ENCODE measurements at places on chromosomes 11 and 22. TPM values are rescaled to one million over a fixed set of nuclear protein-coding genes. Genes with fewer than 3 reads are reported as not detected.

CHEK2 gene
- 21.3 TPM for total RNA-seq

CABP7 gene
- not detected for total RNA-seq

NXPE1 gene
- total RNA-seq = not detected

A4GALT gene
- total RNA-seq = 36.6 TPM

SPON1 gene
- total RNA-seq = not detected

SYVN1 gene
- 32.1 TPM for total RNA-seq

SNX32 gene
- total RNA-seq = not detected

ELMOD1 gene
- total RNA-seq = not detected

NLRP14 gene
- not detected for total RNA-seq

PLAAT4 gene
- 61.8 TPM for total RNA-seq

DNA sequence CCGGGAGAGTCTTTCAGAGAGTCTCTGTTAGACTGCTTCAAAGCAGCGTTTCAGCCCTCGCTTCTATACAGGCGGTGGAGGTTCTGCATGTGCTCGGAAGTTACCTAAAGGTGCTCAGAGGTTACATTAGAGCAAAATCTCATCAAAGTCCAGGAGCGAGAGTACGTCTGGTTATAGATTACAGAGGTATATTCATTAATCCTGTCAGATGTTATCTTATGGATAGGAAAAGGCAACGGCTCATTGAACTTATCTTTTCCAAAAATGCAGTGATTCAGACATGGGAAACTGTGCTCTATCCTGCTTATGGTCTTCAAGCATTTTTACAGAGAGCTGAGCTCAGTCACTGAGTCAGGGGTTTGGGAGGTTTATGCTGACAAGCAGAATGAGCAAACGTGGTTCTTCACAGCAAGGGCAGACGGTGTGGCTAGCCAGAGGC, 9.1 kb upstream of the ZBED5 start:
- DNase-seq = no peak

- DNase-seq = no peak
These were observed 57.7 kb downstream of the TEAD1 start for GRCh38 chr11:12731841-12732336.

GRCh38 chr11:115244758-115245157, 259.5 kb downstream of the CADM1 start:
- DNase-seq = no peak

DNA sequence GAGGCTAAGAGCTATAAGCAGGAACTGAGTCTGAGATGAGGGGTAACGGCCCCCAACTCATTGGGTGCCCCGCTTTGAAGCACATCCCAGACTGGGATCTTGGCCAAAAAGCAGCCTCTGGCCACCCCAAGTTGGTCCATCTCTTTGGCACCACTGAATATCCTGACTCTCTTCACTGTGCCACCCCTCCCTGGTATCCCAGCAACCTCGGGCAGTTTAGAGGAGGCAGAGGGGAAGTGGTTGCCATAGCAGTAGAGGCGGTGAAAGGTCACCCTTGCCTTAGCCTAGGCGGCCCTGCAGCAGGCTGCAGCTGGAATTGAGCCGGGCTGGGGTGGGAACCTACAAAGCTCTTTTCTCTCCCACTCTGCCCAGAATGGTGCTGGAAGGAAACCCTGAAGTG, 1.1 kb downstream of the PELI3 start:
- peak; percentile 89 for DNase-seq

- DNase-seq = no peak
These were observed 8.4 kb upstream of the CTR9 start for GRCh38 chr11:10742460-10743208.

DNA sequence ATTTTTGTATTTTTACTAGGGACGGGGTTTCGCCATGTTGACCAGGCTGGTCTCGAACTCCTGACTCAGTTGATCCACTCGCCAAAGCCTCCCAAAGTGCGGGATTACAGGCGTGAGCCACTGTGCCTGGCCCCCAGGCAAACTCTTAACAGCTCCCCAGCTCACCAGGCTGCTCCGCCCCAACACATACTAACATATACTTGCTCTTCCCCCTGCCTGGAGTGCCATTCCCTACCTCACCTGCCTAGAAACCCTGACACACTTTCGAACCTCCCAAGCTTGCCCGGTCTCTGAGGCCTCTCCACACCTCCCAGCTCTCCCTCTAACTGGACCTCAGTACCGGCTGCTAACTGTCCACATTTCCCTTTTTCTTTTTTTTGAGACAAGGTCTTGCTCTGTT, 8.5 kb downstream of the MAP4K2 start:
- DNase-seq = no peak

DNA sequence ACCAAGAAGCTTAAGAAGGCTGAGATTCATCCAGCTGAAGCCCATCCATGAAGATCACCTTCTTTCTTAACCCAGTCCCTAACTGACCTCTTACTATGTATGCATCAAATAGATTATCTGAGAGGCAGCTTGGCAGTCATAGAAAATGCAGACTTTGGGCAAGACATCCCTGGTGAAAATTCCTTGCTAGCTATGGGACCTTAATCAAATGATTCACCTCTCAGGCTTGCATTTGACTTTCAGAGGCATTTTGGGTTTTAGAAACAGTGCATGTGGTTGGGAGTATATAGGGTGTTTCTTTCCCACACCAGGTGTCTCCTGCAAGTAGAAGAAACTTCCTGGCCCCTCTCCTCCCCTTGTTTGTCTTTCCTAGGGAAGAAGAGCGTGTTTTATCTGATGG, 188.5 kb upstream of the ISX start:
- DNase-seq = no peak

- no peak for DNase-seq
These were observed 92.9 kb downstream of the NELL1 start for GRCh38 chr11:20762116-20762844.

DNA sequence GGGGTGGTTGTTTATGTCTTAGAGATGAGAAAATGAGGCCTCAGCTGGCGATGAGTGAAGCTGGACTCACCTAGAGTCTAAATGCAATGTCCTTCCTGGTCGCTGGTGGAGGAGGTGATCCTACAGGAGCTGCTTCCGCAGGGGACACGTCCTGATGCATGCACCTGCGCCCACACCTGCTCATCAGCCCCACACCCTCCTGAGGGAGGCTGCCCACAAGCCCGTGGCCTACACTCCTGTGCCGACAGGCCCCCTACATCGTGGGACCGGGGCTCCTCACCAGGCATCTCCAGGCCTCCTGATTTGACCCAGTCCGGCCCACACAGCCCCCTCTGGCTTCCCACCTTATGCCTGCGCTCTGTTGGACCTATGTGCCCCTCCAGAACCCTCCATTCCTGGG, 857.2 kb downstream of the TBC1D22A start:
- no peak for DNase-seq

DNA sequence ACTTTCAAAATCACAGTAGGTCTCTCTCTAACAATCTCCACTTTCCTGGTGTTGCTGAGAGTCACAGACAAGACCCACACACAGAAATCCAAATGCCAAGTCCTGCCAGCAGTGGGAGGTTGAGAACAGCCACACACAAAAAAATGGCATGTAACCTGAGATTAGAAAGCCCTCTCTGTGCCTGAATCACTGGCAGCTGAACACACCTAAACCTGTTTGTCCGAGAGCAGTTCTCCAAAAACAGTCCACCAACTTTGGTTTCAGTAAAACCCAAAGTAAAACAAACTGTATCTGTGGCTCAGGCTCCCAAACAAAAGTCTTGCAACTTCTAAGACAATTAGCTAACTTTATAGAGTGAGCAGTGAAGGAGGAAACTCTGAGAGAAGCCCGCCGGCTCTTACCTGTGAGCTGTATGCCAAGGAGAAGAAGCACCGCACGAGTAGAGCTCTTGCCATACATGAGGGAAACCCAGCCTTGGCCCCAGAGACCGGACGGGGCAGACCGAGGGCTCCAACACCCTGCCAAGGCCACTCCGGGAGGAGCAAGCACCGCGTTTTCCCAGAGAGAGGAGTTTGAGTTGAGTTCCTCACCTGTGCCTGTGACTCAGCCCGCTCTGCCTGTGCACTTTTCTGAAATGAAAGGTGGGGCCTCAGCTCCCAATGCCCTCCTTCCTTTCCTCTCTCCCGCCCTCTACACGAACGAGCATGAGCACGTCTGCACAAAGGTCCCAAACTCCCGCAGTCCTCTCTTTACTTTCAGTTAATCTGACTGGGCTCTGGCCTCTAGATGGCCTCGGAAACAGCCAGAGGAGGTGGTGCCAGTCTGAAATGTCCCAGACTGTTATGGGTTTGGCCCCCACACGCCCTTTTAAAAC, at the start of gene MPZL2:
TSS of gene MPZL2 (minus strand) at position 603 of the 874 bp plus-strand sequence. CDS start at position 459, 144 bp downstream.
- peak; percentile 97 for DNase-seq

DNA sequence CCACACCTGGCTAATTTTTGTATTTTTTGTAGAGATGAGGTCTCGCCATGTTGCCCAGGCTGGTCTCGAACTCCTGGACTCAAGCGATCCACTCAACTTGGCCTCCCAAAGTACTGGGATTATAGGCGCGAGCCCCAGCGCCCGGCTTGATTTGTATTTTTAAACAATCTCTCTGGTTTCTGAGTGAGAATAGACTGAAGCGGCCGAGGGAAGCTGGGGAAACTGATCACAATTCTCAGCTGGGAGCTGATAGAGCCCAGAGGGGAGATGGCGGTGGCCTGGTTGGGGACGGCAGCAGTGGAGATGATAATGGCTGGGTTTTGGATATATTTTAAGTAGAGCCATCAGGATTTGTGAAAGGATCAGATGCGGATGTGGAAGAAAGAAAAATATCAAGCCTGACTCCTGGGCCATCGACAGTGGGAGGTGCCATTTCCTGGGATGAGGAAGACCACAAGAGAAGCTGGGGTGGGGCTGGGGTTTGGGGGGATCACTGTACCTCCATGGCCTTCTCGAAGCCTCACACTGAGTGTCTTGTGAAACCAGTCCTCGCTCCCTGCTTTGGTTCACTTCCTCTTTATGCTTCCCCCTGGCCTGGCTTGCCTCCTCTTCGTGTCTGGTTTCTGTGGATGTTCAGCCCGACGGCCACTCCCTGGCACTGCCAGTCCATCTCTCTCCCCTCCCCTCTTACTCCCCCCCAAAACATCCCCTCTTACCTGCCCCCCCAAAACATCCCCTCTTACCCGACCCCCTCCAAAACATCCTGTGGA, 51.9 kb downstream of the IGLL1 start:
- no peak for DNase-seq

GRCh38 chr11:95242091-95242844, 11.3 kb upstream of the SESN3 start:
- DNase-seq = no peak

GRCh38 chr11:73201249-73201648, 16.8 kb upstream of the P2RY2 start:
- no peak for DNase-seq

GRCh38 chr11:123166071-123166559, 28.9 kb downstream of the CLMP start:
- DNase-seq = peak; percentile 25

DNA sequence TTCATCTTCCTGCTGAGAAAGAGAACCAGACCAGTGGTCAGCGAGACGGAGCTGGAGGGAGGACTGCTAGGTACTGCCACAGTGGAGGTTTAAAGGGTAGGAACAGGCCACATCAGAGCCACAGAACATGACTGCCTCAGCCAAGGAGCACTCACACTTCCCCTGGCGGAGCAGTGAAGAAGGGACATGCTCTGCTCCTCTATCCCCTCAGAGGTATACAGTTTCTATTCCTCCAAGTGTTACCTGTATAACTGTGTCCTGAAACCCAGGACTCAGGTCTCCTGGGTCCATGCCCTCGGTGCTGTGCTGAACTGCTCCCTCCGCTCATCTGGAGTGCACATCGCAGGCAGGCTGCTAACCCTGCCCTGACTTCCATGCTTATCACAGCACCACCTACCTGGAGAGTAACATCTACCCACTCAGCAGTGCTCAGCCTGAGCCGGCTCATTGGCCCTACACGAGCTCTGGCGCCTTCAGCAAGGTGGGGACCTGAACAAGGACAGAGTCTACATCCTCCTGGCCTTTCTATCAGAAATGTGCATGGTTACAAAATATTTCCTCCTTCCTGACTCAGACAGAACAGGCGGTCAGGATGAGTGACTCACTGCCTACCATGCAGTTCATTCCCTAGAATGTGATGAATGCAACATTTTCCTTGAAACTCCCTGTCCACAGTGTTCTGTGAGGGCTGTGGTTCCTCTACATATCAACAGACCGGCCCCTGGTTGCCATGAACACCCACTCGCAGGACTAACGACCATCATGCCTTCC, 52.9 kb downstream of the C11orf58 start:
- peak; percentile 65 for DNase-seq

GRCh38 chr11:103995896-103996295, 40.5 kb upstream of the DDI1 start:
- DNase-seq = no peak

DNA sequence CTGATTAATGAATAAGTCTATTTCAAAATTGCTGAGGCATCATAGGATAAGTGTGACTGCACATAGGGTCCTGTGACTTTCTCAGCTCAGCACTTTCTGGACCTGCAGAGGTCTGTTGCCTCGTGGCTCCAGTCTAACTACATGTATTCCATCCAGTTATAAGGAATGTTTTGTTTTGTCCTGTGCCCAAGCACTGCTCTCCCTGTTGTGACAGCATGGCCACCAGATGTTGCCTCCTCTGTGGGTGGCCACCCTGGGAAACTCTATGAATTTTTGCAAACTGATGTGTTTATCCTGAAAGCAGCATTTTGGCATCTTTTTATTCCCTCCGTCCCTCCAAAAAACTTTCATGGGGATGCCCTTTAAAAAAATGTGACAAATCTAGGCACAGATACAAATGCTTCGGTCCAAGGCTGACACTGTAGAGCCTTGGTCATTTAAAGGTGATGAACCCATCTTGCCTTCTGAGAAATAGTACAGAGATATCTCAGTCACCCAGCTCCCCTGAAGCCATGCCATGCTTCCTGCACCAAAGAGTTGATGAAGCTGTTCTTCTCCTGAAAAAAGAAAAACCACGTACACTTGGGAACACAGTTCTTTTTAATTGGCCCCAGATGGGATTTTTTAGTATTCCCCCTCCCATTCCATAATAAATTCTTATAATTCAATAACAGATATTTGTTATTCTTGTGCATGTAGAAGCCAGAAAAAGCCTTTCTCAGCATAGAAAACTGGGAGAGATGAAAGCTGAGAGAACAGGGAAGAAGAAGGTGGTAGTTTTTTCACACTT, 72.6 kb downstream of the CCDC34 start:
- DNase-seq = no peak

GRCh38 chr11:76653012-76653673, 17.4 kb downstream of the LRRC32 start:
- DNase-seq = no peak

DNA sequence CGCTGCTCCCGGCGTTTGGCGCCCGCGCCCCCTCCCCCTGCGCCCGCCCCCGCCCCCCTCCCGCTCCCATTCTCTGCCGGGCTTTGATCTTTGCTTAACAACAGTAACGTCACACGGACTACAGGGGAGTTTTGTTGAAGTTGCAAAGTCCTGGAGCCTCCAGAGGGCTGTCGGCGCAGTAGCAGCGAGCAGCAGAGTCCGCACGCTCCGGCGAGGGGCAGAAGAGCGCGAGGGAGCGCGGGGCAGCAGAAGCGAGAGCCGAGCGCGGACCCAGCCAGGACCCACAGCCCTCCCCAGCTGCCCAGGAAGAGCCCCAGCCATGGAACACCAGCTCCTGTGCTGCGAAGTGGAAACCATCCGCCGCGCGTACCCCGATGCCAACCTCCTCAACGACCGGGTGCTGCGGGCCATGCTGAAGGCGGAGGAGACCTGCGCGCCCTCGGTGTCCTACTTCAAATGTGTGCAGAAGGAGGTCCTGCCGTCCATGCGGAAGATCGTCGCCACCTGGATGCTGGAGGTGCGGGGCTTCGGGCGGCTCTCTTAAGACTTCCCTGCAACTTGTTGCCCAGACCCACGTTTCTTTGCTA, at the start of gene CCND1:
TSS of gene CCND1 (plus strand) at position 162 of the 587 bp plus-strand sequence. CDS start at position 320, 158 bp downstream.
- DNase-seq = peak; percentile 87

All from HT-29 (cell line).